Effector memory CD4-positive, alpha-beta T cell (primary cell): ENCODE measurements at places on chromosomes 16 and 17.
A peak's percentile ranks its signal among the peaks of the same experiment; 100 is the strongest.

- DNase-seq = no peak
Measured at GRCh38 chr17:73224663-73225305, 31.9 kb downstream of the COG1 start.

GRCh38 chr17:58580671-58581070 is 66.2 kb upstream of the MTMR4 start:
- no peak for DNase-seq

- no peak for DNase-seq
Measured at GRCh38 chr17:27430882-27431491, 25.3 kb upstream of the KSR1 start.

GRCh38 chr16:72501739-72502593 is 330.0 kb upstream of the PMFBP1 start:
- DNase-seq = no peak

DNA sequence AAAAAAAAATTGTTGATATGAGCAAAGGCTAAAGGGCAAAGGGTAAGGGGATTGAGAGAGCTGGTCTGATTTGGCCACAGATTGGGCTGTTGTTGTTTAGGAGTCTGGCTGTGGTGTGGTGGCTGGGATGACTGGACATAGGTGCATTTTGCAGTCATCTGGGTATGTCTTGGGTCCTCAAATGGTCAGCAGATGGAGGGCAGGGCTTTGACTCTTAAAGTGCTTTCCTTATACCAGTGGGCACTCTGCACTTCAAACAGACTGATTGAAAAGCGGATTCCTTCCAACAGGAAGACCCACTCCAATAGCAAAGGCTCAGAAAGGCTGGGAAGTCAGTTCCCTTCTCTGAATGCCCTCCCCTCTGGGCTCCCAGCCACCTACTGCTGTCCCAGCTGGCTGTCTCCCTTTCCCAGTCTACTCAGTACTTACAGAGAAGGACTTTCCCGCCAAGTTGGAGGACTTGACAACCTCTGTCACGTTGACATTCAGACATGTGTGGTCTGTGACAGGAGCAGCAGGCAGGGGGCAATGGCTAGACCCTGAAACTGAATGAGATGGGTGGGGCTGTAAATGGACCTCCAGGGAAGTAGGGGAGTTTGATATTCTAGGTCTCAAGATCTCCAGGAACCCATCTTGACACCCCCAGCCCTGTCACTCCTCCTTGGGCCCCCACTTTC is 19.6 kb upstream of the MFSD6L start:
- DNase-seq = no peak

- no peak for DNase-seq
Measured at GRCh38 chr16:77273815-77274214, 74.6 kb downstream of the SYCE1L start.

DNA sequence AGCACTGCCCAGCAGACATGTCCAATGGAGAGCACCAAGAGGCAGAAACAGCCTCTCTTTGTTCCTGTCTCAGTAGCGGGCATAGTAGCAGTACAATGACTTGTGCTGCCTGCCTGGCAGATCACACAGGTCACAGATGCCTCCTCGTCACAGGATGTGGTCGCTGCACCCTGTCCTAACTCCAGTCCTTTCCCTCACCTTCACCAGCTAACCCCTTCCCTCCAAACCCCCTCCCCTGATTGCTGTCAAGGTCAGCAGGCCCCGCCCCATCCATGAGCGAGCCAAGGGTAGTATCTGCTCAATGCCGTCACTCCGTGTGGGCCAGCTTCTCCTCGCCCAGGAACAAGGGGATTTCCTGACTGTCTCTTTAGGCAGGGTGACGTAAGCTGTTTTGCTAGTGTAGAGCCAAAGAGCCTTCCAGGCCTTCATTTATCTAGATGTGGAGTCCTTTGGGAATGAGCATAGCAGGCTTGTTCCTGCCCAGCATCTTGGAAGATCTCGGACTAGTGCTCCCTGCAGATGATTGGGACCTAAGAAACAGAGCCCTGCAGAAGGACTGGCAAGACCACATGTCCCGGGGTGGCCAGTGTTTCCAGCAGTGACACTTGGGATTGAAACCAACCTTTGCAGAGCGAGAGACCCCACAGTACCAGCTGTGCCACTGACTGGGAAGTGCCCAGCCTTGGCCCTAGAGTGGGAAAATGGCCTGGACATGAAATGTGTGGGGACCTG is 75.9 kb upstream of the TNRC6C start:
- DNase-seq = peak; percentile 88

- DNase-seq = no peak
Measured at GRCh38 chr16:66476328-66477027, 49.4 kb downstream of the BEAN1 start.

- peak; percentile 11 for DNase-seq
Measured at GRCh38 chr16:89784406-89784805, 32.0 kb downstream of the FANCA start.

- DNase-seq = no peak
Measured at GRCh38 chr17:80755650-80756405, 211.2 kb downstream of the RPTOR start.
